ENCODE measurements at places on chromosomes 6 and 20.

DNA sequence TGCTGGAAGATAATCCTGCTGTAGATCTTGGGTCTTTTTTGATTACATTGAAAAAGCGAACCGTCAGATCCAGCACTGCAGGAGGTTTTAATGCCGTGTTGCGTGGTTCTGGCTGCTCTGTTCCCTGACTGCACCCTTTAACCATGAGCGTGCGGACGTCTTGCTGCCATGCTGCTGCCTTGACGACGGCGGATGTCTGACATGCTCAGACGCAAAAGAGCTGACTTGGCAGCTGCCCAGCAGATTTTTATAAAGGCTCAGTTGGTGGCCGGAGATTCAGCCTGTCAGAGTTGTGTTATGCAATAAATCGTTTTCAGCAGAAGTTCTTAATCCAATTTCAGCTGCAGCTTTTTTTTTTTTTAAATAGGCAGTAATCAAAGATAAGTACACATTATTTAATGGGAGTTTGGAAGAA, 119.4 kb downstream of the JARID2 start:
- no peak for DNase-seq

GRCh38 chr6:167252271-167252670, 38.8 kb upstream of the UNC93A start:
- no peak for DNase-seq

DNA sequence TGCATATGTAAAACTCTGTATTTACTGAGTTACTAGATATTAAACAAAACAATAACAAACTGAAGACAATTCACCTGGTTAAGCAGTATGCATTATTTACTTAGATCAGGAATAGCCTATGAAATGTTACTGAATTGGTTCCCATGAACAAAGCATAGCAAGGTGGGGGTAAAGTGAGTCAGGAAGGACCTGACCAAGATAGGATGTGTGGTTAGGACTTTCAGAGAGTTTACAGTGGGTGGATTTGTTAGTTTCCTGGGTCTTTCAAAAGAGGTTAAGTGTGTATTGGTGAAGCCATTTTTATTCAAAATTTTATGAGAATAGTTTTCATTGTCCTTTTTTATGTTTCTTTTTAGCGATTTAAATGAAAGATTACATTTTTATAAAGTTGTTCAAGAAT, 32.9 kb downstream of the TBPL1 start:
- no peak for DNase-seq

DNA sequence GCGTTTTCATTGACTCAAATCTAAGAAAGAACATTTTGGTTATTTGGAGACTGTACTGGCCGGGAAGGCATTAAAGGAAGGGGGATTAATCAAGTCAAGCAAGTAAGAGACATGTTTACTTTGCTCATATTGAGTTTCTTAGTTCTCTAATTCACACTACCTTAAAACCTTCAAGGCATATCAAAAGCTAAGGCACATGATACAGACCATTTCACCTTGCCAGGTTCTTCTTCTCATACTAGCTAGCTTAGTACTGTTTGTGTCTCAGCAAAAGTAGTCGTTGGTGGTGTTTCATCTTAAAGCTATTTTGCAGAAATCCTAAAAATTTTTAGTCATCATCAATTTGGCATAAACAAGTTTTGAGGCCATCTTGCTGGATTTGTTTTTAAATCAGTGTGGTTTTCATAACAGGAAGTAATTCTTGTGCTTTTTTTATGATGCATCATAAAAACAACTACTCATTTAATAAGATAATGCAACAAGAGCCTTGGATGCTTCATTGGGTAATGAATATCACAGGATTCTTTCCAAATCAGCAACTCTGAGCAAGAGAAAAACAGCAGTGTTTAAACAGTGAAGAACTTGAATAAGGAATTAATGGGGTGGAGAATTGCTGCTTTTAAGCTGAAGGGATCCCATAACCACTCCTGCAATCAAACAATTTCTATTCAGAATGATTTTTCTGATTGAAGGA, 425.3 kb downstream of the EPM2A start:
- no peak for DNase-seq

GRCh38 chr6:2957696-2958330, 13.6 kb downstream of the SERPINB6 start:
- no peak for DNase-seq

DNA sequence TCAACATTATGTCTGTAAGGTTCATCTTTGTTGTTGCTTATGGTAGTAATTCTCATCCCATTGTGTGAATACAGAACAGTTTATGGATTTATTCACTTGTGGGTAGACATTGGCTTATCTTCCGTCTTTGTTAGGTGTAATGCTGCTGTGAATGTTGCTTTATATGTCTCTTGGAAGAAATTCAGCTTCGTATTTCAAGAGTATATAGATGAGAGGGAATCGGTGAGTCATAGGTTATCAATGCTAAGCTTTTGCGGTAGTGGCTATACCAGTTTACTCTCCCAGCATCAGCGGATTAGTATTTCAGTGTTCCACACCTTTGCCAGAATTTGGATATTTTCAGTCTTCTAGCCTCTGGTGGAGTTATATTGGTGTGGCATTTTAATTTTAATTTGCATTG, 77.8 kb downstream of the ZFAND3 start:
- DNase-seq, result no peak

GRCh38 chr6:88367248-88367647, 201.1 kb upstream of the CNR1 start:
- no peak for DNase-seq

GRCh38 chr6:11609324-11610071, 71.9 kb downstream of the TMEM170B start:
- DNase-seq, result no peak

DNA sequence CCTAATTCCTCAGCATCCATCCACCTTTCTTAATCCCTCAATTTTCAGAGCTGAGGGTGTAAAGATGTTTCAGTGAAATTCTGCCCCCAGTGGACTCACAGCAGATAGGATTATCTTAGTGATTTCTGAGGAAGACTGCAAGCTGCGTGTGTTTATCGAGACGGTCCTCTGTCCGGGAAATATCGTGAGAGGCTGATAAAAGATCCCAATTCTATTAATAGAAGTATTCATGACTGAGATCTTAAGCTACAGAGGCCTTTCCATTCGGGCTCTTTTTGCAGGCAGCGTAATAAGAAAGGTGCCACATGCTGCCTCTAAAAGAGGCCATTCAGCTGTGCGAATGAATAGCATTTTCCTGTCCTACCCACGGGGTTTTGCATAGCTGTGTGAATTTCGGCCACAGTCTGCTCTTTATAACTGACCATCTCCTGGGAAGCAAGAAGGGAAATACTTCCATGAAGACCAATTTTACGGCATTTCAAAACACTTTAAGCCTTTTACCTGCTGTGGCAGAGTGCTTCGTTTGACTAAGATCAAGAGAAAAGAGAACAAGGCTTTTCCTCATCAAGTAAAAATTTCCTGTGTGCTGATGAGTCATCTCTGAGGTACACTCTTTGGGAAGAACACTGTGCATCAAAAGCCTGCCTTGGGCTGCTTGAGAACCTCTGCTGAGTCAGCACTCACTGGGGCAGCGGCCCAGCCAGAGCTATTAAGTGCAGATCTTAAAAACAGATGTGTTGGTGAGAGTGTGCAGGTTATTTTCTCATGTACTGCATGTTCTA, 208.8 kb downstream of the ARHGAP18 start:
- no peak for DNase-seq

DNA sequence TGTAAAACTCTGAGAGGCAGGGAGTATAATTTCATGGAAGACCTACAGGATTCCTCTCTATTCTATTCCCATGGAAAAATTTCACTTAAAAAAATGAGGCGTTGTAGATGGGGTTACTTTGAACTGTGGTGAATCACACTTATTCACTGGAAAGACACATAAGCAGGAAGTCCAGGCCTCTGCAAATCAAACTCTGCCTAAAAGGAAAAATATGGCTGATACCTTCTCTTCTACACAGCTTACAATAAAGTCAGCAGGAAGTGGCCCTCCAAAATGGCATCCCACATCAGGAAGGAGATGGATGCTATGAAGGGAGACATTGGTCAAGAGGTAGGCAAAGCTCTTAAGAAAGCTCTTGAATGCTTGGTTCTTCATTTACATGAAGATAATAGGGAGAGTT, 115.9 kb downstream of the FYN start:
- no peak for DNase-seq

GRCh38 chr6:36128793-36129192, 1.5 kb upstream of the MAPK13 start:
- no peak for DNase-seq

DNA sequence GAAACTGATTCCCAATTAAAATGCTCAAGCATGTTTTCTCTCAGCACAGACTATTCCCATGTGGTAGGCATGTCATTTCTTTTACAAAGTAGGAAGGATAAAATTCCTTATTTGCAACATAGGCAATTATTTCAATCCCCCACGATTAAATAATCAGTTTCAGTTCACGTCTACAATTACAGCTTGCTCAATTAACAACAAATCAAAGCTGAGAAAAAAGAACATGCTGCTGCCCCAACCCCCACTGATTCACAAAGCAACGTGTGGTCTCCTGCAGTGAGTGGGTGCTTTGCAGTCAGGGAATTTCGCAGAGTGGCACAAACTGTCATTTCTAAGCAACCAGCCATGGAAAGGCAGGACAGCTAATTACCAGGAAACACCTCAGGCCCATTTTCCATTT, 17.0 kb downstream of the RNASET2 start:
- DNase-seq, result no peak

- DNase-seq, result no peak
Measured at GRCh38 chr6:43926634-43927531, 156.9 kb downstream of the VEGFA start.

DNA sequence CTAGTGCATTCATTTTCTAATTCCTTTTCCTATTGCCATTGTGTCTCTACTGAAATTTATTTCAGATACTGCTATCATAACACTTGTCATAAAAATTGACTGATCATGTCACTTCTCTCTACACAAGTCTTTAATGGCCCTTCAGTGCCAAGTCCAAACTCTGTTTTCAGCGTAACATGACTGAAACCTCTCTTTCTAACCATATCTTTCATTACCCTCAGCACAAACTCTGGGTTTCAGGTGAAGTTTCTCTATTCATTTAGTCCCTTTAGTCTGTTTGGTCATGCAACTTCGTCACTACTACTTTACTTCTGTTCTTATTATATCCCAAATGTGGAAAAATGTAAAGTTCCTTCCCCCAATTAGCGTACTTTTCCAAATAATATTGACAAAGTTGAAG, 234.9 kb downstream of the OGFRL1 start:
- no peak for DNase-seq

DNA sequence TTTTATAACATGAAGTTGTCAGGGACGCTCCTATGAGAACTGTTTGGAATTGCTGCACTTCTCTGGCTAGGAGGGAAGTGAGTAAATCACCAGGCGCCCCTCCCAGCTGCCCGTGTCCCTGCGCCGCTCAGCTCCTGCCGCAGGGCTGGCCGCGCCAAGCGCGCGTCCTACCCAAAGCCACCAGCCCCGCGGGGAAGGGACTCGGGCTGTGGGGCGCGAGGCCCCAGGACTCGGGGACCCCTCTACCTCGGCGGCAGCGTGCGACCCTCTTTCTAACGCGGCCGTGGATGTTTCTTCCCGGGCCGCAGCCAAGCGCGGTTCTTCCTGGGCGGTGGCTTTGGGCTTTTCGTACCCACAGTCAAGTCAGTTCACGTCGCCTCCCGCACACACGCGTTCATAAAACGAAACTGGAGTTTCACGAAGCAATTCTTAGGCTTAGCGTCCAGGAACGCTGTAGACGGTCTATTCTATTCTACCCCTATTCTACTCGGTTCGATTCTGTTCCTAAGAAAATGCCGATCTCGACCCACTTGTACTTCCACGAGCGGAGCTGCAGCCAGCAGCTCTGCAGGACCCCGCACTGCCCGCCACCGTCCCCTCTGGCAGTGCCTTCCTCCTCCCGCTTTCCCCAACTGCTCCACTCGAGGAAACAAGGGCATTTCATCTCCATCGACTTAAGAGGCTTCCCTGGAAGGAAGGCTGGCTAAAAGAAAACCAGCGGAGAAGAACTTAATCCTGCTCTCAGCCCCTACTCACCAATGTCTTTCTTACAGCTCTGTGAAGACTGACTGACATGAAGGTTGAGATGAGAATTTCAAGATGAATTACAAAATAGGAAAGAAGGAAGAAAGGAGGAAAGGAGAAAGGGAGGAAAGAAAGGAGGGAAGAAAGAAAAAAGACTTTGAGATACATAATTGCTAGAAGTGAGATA, 15.4 kb downstream of the FOXC1 start:
- DNase-seq, result no peak

GRCh38 chr6:17519120-17519519, 81.0 kb upstream of the FAM8A1 start:
- DNase-seq, result no peak

DNA sequence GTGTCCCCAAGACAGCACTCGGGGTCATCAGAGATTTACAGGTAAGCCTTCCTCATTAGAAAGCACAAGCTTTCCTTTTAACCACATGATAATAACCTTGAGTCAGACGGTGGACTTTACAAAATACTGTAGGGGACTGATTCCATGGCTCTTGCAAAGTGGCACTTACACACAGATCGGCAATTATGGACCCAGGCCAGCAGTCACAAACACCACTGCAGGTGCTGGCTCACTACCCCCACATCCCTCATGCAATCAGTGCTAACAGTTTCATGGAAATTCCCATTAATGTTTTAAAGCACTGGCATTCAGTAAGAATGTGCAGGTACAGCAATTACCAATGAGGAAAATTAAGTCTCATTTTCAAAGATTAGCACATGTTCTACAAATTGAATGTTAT, 516.5 kb downstream of the PRKN start:
- no peak for DNase-seq

DNA sequence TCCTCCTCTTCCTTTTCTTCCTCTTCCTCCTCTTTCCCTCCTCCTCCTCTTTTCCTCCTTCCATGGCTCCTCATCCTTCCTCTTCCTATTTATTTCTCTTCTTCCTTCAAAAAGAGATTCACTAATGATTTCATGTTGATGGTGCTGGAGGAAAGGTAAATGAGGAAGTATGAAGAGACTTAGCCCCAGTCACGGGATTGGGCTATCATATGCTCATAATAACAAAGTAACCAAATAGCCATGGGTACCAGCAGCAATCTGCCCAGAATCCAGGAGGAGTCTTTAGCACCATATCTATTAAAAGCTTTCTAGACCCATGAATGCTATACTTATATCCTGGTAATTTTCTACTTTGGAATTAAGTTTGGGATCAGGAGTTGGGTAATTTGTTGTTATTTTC, 910.9 kb upstream of the MAP3K7 start:
- DNase-seq, result no peak

GRCh38 chr6:117546674-117547073, 55.6 kb downstream of the GOPC start:
- DNase-seq, result no peak

DNA sequence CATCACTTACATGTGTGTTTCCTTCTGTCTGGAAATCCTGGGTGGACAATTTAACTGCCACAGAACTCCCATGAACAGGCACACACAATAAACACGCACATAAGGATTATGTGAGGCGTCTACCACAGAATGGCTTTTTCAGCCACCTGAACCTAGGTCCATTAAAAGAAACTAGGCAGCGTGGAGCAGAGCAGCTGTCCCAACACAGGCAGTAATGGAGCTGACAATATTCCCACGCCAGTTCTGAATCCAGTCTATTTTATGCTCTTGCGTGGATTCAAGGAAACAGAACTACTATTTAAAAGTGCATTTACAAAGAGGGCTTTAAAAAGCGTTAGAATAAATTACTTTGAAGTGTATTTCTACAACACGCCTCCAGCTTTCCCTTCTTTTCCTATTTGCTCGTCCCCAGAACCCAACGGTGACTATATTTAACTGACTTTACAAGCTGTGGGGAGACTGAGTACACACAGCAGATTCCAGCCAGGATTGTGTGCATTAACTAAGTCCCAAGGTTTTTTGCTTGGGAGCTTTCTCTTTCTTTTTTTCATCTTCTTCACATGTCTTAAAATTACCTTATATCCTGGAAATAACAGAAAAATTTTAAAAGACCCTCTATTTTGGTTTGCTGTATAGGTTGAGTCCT, 95.9 kb downstream of the GMDS start:
- DNase-seq, result no peak

GRCh38 chr6:158571826-158572652, 12.1 kb downstream of the TMEM181 start:
- no peak for DNase-seq

All from activated T-helper 1 cell treated with anti-CD3 and anti-CD28 coated beads, Interleukin-2, amount 50 U/mL, for 16 hours (primary cell).